ENCODE measurements at places on chromosomes 7 and 10.

DNA sequence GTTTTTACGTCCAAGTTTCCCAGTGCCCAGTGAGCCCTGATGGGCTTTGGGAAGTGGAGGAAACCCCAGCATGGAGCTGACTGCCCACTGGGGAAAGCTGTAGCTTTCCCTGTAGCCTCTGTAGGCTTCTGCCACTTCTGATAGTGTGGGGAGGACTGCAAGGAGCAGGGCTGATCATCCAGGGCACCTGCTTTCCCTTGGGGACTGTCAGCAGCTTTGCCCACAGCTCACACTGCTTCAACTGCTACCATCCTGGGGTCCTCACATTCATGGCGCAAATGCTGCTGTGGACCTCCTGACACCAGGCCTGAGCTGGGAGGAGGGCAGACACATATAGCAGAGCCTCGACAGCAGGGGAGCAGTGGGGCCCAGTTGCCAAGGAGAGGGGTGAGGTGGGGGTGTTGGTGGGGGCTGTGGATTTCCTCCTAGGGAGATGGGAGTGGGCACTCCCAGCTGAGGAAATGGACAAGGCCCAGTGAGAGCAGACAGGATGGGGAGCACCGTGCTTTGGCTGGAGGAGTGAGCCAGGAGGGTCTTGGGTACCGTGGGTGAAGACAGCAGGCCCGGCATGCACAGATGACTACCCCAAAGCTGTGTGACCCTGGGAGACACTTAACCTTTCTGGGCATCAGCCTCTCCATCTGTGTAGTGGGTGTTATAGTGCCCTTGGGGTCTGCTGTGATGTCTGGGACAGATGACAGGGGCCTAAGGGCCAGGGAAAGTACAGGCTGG lies 16.2 kb downstream of the RAMP3 start:
- DNase-seq = no peak

GRCh38 chr7:153443032-153443701 lies 609.0 kb upstream of the DPP6 start:
- DNase-seq = no peak

DNA sequence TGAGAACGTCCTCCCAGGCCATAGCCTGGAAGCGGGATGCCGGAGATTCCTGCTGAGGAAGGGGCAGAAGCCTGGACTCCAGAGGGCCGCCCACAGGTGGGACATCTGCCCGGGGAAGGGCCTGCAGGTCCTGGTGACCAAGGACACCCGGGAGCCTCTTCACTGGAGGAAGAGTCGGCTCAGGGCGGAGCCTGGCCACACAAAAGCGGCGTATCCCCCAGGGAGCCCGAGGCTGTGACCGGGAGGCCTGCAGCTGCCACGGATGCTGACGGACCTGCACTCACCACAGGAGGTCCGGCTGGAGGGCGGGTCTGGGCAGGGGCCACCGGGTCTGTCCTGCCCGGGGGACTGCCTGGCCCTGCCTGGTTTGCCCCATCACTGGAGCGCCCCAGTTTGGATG lies 15.5 kb upstream of the ADGRA1 start:
- DNase-seq = no peak

DNA sequence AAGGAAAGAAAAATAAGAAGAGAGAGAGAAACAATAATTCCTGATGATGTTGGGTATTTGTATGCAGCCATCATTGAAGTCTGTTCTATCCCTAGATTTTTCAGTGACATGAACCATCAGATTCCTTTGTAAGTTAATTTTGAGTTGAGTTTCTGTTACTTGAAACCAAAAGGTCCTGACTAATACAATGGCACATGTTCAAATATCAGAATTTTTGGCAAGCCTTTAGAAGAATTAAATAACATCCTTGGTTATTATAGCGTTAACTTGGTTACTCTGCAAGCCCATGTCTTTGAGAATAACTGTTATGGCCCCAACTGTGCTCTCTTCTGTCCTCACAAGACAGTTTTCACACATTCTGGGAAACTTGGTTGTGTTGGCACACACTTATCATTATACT lies 66.5 kb downstream of the SYPL1 start:
- no peak for DNase-seq

- DNase-seq = no peak
These were observed 115.8 kb downstream of the THSD7A start for GRCh38 chr7:11716185-11716584.

DNA sequence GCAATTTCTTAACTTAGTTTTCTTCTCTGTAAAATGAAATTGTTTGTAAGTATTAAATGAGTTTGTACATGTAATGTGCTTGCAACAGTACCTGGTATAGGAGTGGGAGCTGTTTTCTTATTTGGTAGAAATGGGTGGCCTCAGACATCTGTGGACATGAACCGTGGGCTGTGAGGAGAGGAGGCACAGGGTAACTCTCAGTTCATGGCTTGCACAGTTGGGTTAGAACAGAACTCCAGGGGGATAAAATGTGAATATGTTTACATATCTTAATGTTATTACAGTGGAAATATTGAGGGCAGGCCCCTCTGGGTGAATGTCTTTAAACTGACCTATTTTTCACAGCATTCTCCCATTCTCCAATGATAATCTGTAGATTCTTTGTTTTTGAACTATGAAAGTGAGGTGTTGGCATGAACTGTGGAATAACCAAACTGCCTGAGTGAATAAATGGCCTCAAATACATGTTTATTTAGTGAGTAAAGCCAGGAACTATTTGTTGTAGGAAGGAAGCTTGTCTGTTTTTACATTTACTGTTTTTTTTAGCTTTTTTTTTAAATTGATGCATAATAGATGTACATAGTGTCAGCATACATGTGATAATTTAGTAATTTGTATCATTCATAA lies 2.6 kb downstream of the ABCA13 start:
- no peak for DNase-seq

GRCh38 chr10:127094984-127095383 lies 101.4 kb downstream of the INSYN2A start:
- DNase-seq = no peak

GRCh38 chr7:114953724-114954123 lies 31.8 kb downstream of the MDFIC start:
- no peak for DNase-seq

- no peak for DNase-seq
These were observed 726.4 kb downstream of the KCNMA1 start for GRCh38 chr10:76911184-76911583.

DNA sequence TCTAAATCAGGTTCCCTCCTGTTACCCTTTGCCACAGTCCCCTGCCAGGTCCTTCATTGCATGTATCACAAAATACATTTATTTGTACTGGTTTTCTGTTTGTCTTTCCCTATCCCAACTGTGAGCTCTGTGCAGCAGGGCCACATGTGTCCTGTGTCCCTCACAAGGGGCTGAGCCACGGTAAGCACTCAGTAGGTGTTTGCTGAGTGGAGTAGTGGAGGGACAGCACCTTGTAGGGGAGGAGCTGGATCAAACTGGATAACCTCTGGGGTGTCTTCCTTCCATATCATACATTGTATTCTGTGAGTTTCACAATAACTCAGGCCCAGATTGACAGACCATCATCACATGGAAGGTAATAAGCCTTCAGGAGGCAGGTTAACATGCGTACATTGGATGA lies 25.9 kb downstream of the PIK3CG start:
- DNase-seq = no peak

All from iPS-NIHi11 (cell line).